ENCODE measurements at places on chromosomes 6 and 20.

GRCh38 chr6:142013287-142013686 lies 119.4 kb upstream of the GJE1 start:
- peak; percentile 84 for DNase-seq

DNA sequence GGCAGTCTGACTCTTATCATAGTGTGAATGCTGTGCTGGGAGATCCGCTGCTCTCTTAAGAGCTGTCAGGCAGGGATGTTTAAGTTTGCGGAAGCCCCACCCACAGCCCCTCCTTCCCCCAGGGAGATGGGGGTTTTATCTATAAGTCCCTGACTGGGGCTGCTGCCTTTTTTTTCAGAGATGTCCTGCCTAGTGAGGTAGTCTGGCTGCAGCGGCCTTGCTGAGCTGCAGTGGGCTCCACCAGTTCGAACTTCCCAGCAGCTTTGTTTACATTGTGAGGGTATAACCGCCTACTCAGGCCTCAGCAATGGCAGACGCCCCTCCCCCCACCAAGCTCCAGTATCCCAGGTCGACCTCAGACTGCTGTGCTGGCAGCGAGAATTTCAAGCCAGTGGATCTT lies 75.7 kb upstream of the UST start:
- no peak for DNase-seq

DNA sequence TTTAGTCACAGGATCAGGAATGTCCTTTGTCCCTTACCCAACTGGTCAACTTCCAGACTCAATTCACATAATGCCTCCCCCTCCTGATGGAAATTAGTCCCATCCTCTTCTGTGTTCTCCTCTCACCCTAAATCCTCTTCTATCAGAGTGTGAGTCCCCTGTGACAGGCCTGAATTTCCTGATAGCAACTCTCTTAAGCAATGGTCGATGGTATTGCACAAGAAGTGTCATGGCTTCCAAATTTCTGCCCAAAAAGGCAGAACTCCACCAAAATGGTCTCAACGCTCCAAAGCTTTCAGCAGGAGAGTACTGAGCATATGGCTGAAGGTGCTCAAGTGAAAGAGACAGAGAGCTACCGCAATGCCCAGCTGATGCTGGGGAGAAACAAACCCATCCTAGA lies 2.4 kb downstream of the PREP start:
- no peak for DNase-seq

DNA sequence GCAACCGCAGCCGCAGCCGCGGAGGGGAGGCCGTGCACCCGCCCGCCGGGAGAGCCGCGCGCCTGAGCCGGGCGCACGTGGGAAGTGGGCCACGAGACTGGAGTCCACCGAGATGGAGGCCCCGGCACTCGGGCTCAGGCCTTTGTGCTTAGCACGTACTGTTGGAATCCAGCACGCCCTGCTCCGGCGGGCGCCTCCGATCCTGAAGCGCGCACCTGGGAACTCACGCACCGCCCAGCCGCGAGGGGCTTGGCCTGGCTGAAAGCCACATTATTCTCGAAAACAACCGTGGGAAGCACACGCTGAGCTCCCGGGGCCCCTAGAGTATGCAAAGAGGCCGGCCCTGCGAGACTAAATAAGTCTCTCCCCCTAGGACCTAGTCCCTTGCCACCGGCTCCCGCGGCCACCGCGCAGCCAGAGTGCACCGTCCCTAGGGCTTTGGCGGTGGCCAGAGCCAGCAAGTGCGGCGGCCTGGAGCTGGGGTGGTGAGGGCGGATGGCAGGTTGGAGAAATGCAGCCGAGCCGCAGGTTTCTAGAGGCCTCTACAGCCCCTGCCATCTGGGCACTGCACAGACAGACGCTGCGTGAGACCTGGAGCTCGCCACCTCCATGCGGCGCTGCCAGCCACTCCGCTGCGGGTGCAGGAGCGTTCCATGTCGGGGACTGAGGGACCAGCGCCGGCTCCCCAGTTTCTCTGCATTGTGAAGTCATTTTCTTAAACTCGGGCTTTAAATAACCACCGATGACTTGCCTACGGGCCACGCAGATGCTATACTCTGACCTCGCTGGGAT lies 42.0 kb upstream of the LY86 start:
- DNase-seq: no peak

- DNase-seq: no peak
Observed at GRCh38 chr6:19399406-19399805, 437.8 kb upstream of the ID4 start.

DNA sequence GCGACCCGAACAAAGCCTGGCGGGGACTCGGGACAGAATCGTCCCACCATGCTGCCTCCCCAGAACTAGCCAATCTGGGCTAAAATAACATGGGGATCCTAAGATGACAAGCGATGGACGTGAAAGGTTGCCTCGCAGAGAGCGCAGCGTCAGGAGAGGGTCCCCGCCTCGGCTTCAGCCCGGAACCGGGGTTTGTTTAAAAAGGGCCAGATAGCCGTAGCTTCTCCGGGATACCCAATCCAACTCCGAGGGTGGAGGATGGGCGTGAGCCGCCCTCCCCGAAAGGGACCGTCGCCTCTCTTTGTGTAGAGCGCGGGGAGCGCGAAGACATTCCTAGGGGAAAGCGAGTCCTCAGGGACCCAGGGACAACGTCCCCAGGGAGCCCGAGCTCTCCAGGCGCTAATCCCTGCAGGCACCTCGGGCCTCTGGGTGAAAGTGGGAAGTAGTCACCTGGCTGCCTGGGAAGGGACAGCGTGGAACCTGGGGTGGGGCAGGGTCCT lies 643 bp downstream of the CD24 start:
- no peak for DNase-seq

GRCh38 chr20:36645998-36646397 lies at the start of gene SLA2:
TSS of gene SLA2 (minus strand) at chr20:36646196. CDS start at chr20:36641335, 4,861 bp downstream.
- DNase-seq: no peak

DNA sequence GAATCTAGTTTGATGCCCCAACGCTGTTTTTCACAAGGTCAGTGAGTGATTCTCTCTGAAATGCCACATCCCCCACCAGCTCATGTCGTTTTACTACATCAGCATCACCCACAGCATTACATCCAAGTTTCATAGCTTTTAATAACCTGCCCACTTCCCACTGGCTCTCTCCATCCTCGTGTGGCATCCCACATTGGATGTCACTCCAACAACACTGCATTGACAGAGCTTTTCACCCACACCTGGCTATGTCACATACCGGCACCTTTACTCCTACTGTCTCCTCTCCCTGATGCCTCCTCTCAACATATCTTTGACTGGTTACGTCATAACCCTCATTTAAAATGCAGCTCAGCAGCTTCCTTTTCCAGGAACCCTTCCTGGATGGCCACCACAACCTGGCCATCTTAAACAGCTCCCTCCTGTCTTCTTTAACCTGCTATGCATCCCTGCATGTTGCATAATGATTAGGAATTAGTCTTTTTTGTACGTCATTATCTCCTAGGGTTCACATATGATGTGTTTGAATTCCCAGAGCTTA lies 5.0 kb upstream of the ADTRP start:
- no peak for DNase-seq

GRCh38 chr6:51459958-51460357 lies 627.5 kb downstream of the PKHD1 start:
- no peak for DNase-seq

GRCh38 chr6:88211446-88211845 lies 45.3 kb upstream of the CNR1 start:
- DNase-seq: no peak

DNA sequence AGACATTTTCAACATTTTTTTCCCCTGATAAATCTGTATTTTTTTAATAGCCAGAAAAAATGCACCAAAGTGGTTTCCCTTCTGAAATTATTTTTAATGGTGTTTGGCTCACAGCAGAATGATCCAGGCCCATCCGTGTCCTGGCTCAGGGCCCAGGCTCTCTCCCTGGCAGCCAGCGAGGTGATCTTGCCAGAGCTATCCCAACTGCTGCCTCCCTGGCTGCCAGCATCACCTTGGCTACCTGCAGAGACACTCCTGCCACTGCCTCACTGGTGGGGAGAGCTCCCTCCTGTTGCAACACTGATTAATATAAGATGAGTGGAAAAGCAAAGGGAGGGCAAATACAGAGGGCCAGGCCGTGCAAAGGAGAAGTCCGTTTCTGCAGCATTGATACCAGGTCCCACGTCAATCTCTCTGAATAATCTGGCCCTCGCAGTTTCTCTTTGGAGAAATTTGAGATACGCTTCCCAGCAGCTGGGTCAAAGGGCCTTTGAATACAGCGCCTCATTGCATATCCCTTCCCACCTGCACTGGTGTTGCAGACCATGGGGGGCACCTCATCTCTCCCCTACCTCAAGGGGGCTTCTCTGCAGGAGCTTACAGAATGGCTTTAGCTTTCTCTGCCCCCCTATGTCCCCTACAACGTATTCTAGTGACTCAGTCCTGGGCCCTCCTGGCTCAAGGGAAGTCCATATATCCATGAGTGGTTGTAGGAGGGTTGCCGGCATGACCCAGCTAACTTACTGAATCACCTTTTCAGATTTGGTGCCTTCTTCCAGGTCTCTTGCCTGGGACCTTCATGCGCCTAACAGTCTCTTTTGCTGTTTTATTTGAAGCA lies 12.8 kb upstream of the DSTN start:
- no peak for DNase-seq

DNA sequence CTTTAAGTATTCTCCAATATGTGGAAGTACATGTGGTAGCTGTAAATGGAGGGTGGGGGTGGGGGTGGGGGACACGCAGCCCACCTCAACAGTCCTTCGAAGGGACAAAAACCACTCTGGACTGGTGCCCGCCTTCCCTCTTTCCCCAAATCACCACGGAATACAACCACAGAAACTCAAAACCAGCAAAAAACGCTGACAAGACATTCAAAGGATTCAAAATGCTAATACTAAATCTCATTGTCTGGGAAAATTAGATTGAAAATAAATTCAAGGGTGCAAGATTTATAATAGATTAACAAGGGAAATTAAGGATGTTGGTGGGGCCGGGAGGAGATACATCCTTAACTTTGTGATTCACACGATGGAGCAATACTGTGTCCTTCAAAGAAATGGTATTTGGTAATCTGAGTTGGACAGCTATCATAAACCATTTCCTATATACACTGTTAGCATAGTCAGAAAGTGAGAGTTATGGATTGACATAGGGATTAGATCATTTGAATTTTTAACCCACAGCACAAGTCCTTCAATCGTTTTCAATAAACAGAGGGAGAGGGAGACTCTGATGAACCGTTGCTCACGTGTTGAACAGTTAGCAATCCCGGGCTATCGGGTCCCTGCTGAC lies 766 bp upstream of the TBC1D22B start:
- no peak for DNase-seq

DNA sequence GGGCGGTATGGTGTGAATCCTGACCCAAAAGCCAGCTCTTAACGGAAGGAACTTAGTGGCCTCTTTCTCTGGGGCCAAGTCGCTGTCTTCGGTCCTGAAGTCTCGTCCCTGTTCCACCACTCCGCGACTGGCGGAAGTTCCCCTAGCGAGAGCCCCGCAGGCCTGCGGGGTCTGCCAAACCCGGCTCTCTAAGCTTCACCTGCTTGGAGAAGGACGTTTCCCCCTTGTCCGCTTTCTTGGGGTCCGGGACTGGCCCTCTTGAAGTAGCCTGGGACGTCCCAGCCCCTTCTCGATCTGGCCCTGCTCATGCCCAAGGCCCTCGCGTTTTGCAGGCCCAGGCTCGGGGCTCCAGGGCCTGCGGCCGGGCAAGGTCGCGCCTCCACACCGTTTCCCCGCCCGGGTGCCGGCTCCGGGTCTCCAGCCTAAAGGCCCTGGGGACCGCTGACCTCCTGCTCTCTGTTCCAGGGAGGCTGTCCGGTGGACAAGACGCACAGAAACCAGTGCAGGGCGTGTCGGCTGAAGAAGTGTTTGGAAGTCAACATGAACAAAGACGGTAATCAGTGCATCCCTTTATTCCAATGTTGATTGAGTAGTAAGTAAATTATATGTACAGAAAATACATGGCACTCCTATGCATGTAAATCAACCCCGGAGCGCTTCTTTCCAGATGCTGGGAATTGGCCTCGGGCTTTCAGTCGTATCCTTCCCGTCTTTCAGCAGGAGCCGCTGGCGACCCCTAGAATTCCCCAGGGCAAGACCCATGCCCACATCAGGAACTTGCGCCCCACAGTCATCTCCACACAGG lies 8.8 kb downstream of the NR2E1 start:
- DNase-seq: no peak

GRCh38 chr20:6053776-6054688 lies at the start of gene LRRN4:
TSS of gene LRRN4 (minus strand) at chr20:6054060. CDS start at chr20:6052799, 1,261 bp downstream.
- DNase-seq: peak; percentile 19

GRCh38 chr6:70680396-70680795 lies 12.7 kb downstream of the SMAP1 start:
- no peak for DNase-seq

DNA sequence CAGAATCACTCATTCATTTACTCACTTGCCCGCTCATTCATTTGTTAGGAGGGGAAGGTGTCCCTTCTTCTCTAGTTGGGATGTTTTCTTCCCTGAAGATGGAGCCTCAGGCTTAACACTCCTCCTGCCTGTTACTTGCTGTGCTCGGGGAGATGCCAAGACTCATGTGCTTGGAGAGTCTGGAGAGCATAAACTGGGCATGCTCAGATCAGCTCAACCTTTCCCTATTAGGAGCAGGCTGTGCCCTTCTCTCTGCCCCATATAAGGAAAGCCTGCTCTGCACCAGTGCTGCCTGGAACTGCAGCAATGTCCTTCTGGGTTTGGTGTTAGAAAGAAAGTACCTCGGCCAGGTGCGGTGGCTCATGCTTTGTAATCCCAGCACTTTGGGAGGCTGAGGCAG lies 18.0 kb upstream of the UBE2V1 start:
- DNase-seq: no peak

DNA sequence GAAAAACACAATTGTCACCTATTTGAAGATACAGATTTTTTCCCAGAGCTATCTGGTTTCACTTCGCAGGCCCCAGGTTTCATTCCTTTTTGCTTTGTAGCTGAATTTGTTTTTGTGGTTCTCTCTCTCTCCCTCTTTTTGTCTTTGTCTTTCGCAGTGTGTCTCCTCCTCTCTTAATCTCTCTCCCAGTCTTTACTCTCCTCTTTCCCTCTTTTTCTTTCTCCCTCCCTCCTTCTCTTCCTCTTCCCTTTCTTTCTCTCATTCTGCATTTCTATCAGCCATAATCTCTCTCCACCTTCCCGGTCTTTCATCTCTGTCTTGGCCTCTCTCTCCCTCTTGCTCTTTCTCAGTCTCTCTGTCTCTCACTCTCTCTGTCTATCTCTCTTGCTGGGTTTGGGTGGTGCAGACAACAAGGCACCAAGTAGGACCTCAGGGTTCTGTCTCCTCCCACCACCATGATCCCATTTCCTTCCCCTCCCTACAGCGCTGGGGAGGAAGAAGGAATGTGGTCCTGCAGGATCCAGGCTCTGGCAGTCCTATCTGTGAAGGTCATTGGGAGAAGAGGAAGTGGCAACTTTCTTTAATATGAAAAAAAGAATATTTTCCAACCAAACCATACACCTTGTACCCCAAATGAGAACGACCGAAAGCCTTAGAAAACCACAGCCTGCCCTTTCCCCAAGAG lies 63.2 kb downstream of the BANF2 start:
- no peak for DNase-seq

DNA sequence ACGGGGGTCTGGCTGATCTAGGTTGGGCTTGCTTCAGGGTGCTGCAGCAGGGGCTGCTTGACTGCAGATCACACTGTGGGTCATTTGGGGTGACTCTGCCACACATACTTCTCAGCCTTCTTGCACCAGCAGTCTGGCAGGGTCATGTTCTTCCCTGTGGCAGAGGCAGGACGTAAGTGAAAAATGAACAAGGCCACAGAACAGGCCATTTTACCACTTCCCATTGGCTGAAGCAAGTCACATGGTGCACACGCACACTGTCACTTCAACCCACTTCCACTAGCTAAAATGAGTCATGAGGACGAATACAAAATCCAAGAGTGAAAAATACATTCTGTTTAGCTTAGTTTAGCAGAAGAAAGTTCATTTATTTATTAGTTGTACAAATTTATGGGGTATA lies 168.6 kb upstream of the GGTLC1 start:
- DNase-seq: no peak

- no peak for DNase-seq
Observed at GRCh38 chr6:22766979-22767378, 197.6 kb downstream of the HDGFL1 start.

Data from HCT116 (cell line).